GM23338 (cell line): ENCODE measurements at places on chromosomes 7 and 10. TPM values are rescaled to one million over a fixed set of nuclear protein-coding genes. Genes with fewer than 3 reads are reported as not detected.

DNA sequence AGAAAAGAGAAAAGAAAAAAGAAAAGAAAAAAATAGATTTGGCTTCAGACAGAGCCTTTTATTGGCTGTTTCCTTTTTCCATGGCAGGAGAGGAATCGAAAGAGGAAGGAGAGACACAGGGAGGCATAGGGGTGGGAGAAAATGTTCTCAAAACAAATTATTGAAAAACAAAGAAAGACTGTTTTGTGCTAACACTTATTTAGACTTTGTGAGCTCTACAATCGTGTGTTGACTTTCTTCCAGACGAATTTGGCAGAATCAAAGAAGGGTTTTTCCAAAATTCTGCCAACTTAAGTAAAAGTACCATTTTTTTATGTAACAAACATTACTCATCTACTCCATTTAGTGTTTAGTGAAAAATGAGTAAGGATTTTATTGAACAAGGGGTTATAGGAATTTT, 982.2 kb downstream of the REEP3 start:
- DNase-seq = peak; percentile 11

DNA sequence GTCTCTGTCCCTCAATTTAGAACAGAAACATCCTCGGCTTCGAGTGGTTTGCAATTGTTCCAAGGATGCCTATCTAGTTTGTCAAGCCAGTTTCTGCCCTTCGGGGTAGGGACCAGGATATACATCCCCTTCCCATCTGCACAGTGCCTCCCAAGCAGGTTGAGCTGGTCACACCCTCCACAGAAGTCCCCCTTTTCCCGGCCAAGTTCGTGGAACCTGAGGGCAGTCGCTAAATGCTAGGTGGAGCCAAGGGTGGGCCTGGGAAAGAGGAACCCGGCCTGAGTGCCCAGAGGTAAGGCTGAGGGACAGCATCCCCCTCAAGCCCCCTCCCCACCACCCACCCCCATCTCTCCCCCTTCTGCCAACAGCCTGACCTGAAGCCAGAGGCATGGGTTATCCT, 62.4 kb upstream of the NANOS1 start:
- no peak for DNase-seq

DNA sequence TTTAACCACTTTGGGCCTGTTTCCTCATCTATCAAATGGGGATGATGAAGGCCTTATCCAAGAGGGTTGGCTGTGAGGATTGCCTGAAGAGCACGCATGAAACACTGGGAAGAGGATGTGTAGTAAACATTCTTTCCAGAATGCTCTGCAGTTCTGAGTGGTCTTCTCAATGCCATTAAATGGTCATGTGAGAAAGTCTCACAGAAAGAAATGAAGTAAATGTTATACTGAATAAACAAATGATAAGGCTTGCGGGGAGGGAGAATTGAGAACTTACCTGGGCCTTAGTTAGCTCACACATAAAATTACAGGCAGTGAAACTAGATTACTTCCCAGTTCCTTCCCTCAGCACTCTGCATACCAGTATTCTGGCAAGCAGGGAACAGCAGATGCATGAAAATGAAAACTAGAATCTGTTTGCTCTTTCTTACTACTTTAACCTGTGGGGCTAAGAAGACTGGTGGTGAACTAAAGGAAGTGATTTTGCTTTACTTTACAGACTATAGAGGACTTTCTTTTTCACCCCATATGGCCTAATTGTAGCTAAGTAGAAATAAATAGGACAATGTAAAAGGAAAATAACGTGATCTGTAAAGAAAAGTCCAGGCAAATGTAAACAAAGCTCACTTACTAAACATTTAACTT, 135.3 kb upstream of the CCDC6 start:
- no peak for DNase-seq

DNA sequence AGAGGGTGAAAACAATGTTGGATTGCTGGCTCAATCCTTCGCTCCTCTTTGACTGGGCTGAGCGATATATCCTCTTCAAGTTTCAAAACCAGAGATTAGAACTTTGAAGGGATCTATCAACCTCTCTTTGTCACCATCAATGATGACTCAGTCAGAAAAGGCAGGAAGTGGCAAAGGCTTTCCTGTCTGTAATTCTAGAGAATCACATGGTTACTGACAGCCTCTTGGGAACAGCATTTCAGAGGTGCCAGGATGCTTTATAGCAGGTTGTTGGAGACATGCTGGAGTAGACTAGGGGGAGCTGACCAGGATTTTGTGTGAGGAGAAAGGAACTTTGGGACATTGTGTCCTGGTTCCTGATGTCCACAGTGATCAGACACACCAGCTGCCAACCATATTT, 81.3 kb downstream of the PRKCQ start:
- no peak for DNase-seq

- no peak for DNase-seq
Observed at GRCh38 chr7:9516662-9517061, 1083.3 kb downstream of the NXPH1 start.

DNA sequence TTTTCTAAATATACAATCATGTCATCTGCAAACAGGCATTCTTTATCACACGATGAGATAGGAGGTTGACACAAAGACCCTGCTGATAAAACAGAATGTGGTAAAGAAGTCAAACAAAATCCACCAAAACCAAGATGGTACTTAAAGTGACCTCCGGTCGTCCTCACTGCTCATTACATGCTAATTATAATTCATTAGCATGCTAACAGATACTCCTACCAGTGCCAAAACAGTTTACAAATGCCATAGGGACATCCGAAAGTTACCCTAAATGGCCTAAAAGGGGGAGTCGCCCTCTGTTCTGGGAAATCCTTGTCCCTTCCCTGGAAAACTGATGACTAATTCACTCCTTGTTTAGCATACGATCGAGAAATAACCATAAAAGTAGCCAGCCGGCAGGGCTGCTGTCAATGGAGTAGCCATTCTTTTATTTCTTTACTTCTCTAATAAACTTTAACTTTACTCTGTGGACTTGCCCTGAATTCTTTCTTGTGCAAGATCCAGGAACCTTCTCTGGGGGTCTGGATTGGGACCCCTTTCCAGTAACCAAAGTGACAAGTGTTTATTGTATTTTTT, 126.6 kb downstream of the CCDC71L start:
- peak; percentile 7 for DNase-seq

GRCh38 chr10:123139165-123139520, 3.4 kb downstream of the HMX3 start:
- DNase-seq = no peak

DNA sequence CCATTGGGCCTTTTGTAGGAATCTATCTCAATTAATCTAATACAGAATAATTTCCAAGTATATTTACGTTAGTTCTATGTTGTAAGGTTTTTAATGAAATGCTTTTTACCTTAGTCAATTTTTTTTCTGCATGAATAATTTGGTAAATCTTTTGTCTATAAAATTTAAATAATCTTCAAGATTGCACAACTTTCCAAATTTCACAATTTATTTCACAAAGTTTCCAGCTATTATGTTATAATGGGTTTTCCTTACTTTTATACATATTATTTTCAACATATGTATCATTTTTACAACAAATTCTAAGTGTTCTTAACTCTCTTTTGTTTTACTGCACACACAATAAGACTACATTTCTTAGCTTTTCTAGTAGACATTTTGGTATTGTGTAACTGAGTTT, 470.7 kb downstream of the ETV1 start:
- no peak for DNase-seq

Gene TFR2
- total RNA-seq = 4.2 and 5.6 TPM in 2 replicates

Gene ANKRD61
- total RNA-seq = 0.42 and 0.70 TPM in 2 replicates

Gene FKBP9
- total RNA-seq = 13.0 and 15.8 TPM in 2 replicates

Gene LIPF
- total RNA-seq = not detected in 2 replicates
